Lung (tissue), 17 donors: ENCODE measurements at places on chromosomes 1 and 21. TPM values are rescaled to one million over a fixed set of nuclear protein-coding genes. Genes with fewer than 3 reads are reported as not detected.
A peak's percentile ranks its signal among the peaks of the same experiment; 100 is the strongest.

- peak; percentile 67 for DNase-seq
Measured at GRCh38 chr1:28737307-28738132, 780 bp downstream of the YTHDF2 start.

HPDL gene
- 0.80 TPM for total RNA-seq

- peak; percentile 46 for DNase-seq
Measured at GRCh38 chr1:8409106-8409505, 91.2 kb downstream of the SLC45A1 start.

- DNase-seq = no peak
Measured at GRCh38 chr1:228241259-228241658, 33.4 kb downstream of the OBSCN start.

GRCh38 chr1:240946926-240947325 lies 335.0 kb upstream of the GREM2 start:
- peak; percentile 5 for DNase-seq

- no peak for DNase-seq
Measured at GRCh38 chr1:215202868-215203267, 120.3 kb downstream of the KCNK2 start.

CD2 gene
- 4.8 TPM for total RNA-seq

RGS13 gene
- total RNA-seq = 0.48 TPM

- no peak for DNase-seq
Measured at GRCh38 chr21:32587120-32587519, 1.8 kb upstream of the TCP10L start.
